Activated CD4-positive, alpha-beta T cell treated with anti-CD3 and anti-CD28 coated beads for 36 hours (primary cell): ENCODE measurements at places on chromosomes 6 and 20.

- no peak for DNase-seq
- no peak overlapping the region for H3K4me3 ChIP-seq
- no peaks in the 10 kb centered on the region for H3K4me1 ChIP-seq
- peaks cover 12% of the 10 kb centered on the region for H3K27me3 ChIP-seq
Measured at GRCh38 chr6:75849329-75850025, 100.4 kb downstream of the MYO6 start.

DNA sequence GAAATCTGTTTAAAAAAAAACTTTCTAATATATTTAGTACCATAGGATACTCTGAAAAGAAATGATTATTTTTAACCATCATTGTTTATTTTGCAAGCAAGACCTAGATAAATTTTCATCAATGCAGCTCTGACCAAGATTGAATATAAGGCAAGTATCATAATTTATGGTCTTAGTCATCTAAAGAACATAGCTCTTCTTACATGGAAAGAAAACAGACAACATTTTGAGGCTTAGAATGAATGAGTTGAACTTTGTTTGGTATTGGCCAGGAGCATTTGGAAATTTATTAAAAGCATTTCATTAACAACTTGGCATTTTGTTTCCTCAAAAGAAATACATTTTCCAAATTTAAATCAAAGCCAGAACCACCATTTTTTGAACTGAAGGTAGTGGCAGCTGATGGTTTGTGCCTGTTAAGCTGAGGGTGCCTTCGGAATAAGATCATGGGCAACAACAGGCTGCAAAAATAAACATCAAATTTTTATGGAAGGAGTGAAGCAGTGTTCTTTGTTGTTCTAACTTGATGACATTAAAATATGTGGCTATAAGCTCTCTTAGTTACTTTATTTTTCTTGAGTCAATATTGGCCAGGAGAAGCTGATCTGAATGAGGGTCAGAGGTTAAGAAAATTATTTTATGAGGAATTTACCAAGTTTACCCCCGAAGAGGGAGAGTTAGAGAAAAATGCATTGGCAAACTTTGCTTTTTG is 6.7 kb upstream of the ATXN1 start:
- DNase-seq = no peak
- H3K36me3 ChIP-seq = no peaks in the 10 kb centered on the region

DNA sequence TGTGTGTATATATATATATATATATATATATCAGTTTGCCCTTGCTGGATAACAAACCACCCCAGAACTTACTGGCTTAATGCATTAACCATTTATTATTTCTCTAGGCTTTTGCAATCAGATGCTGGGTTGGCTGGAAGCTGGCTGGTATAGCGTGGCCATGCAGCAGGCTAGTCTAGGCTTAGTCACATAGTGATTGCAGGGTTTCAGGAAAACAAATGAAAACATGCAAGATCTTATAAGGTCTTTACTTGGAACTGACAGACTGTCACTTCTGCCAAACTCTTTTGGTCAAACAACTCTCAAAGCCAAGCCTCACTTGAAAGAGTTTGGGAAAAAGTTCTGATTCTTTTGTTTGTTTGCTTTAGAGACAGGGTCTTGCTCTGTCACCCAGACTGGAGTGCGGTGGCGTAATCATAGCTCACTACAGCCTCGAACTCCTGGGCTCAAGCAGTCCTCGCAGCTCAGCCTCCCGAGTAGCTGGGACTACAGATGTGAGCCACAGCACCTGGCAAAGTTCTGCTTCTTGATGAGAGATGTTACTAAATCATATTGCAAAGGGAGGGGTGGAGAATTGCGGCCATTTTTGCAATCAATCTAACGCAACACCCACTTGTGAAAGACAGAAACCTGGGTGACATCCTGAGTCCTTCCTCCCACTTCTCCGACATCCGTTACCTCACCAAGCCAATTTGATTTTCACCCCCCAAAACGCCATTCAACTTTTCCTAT is 74.6 kb upstream of the RNF24 start:
- H3K4me3 ChIP-seq = no peak overlapping the region
- no peak overlapping the region for H3K27ac ChIP-seq
- H3K36me3 ChIP-seq = no peaks in the 10 kb centered on the region
- H3K27me3 ChIP-seq = peaks cover 8% of the 10 kb centered on the region
- DNase-seq = no peak

GRCh38 chr20:34773726-34774125 is 51.7 kb downstream of the NCOA6 start:
- H3K4me1 ChIP-seq = peaks cover 2% of the 10 kb centered on the region
- H3K27me3 ChIP-seq = no peaks in the 10 kb centered on the region
- no peak overlapping the region for H3K27ac ChIP-seq
- no peak for DNase-seq

DNA sequence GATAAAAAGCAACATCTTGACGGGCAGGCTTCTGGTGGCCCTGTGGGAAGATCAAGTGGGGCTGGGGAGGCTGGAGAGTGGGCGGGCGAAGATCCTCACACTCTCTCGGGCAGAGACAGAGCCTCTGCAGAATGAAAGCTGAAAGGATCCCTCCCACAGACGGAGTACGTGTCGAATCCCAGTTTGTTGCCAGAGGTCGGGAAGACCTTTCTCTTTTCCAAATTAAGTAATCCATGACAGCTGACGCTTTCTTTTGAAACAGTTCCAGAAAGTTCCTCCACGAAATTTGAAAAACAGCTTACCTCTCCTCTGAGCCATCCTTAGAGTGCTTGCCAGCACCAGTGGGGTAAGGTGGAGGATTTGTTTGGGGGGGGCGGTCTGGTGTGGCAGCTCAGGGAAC is 155.6 kb upstream of the SMLR1 start:
- H3K27ac ChIP-seq = no peak overlapping the region
- H3K36me3 ChIP-seq = no peaks in the 10 kb centered on the region
- no peak overlapping the region for H3K4me3 ChIP-seq
- H3K4me1 ChIP-seq = peaks cover 4% of the 10 kb centered on the region

DNA sequence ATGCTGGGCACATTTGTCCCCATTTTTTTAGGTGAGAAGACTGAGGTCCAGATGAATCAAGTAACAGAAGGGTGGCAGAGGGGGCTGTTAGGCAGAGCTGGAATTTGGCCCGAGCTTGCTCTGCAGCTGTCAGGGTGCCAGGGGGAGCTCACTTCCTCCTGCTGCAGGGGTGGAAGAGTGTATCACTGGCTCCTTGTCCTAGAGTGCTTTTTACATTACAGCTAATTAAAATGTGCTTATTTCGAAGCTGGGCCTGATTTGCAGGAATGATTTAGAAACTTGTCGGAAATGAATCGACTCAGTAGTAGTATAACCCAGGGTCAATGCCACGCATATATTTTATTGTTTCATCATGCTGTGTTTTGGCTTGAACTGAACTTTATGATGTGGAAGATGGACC is 11.1 kb downstream of the TOX2 start:
- DNase-seq = peak; percentile 41
- H3K4me1 ChIP-seq = peaks cover 59% of the 10 kb centered on the region
- no peaks in the 10 kb centered on the region for H3K36me3 ChIP-seq
- H3K4me3 ChIP-seq = peak overlapping the region; percentile 8
- no peak overlapping the region for H3K27ac ChIP-seq

GRCh38 chr20:44384423-44385027 is 29.0 kb downstream of the HNF4A start:
- H3K27me3 ChIP-seq = peaks cover 4% of the 10 kb centered on the region
- peak; percentile 93 for DNase-seq
- H3K27ac ChIP-seq = no peak overlapping the region
- peaks cover 9% of the 10 kb centered on the region for H3K4me1 ChIP-seq

DNA sequence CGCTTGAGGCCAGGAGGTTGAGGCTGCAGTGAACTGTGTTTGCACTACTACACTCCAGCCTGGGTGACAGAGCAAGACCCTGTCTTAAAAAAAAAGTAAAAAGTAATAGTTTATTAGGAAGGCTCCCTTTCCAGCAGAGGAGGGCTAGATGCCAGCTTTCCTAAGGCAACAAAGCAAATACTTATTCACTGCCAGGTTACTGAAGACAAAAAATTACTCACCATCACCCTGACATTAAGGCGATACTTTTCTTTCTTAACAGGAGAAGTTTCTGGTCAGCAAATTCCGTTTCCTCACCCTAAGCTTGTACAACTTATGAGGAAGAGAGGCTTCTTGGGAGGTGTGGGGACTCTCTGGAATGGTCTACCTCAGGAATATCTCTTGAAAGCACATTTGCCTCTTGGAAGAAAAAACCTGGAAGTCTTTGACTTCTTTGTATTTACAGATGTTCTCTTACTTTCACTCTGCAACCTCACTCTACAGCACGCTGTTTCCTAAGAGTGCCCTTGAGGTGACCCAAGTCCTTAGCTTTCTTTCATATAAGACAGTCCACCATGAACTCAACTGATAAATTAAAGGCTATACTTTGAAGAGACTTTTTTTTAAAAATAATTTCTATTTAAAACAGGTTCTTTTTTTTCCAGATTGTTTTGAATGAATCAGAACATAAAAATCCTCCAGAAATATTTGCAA is 52.9 kb upstream of the TRAF3IP2 start:
- no peak overlapping the region for H3K4me3 ChIP-seq
- H3K27me3 ChIP-seq = no peaks in the 10 kb centered on the region
- H3K27ac ChIP-seq = no peak overlapping the region
- DNase-seq = no peak

- DNase-seq = no peak
- peaks cover 15% of the 10 kb centered on the region for H3K4me1 ChIP-seq
- H3K27ac ChIP-seq = no peak overlapping the region
Measured at GRCh38 chr6:7906741-7907140, 3.8 kb downstream of the TXNDC5 start.

DNA sequence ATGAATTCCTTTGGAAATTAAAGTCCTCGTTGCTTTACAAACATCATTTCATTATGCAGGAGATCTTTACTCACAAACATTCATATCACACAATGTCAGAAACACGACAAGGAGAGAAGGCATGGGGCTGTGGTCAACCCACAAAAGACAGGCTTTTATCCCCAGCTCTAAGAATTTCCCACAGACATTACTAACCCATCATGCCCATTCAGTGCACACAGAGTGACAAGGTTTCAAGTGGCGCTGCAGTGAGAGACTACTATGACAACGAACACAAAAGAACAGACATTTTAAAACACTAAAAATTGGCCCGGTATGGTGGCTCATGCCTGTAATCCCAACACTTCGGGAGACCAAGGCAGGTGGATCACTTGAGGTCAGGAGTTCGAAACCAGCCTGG is 579.8 kb upstream of the AGPAT4 start:
- no peaks in the 10 kb centered on the region for H3K27me3 ChIP-seq
- no peak overlapping the region for H3K4me3 ChIP-seq
- no peak for DNase-seq
- H3K4me1 ChIP-seq = no peaks in the 10 kb centered on the region
- H3K36me3 ChIP-seq = no peaks in the 10 kb centered on the region

DNA sequence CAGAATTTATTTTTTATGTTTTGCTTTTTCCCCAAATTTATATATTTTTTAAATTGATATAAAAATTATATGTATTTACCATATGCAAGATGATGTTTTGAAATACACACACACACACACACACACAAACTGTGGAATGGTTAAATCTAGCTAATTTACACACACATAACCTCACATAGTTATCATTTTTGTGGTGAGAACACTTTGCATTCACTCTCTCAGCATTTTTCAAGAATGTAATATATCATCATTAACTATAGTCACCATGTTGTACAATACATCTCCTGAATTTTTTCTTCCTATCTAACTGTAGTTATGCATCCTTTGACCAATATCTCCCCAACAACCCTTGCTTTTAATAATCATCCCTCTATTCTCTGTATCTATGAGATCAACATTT is 52.2 kb downstream of the GFRAL start:
- no peaks in the 10 kb centered on the region for H3K36me3 ChIP-seq
- H3K4me1 ChIP-seq = no peaks in the 10 kb centered on the region
- no peaks in the 10 kb centered on the region for H3K27me3 ChIP-seq
- no peak overlapping the region for H3K4me3 ChIP-seq
- H3K27ac ChIP-seq = no peak overlapping the region

- H3K27ac ChIP-seq = no peak within 1 kb of the TSS
- H3K27me3 ChIP-seq = peaks cover 35% of the 10 kb centered on the region
- DNase-seq = no peak
- H3K4me1 ChIP-seq = peaks cover 14% of the 10 kb centered on the region
- H3K4me3 ChIP-seq = no peak within 1 kb of the TSS
Measured at GRCh38 chr6:36336779-36337241, at the start of gene BNIP5. Gene BNIP5 (minus strand): TSS chr6:36336888. CDS start chr6:36330690, 6,198 bp downstream.

DNA sequence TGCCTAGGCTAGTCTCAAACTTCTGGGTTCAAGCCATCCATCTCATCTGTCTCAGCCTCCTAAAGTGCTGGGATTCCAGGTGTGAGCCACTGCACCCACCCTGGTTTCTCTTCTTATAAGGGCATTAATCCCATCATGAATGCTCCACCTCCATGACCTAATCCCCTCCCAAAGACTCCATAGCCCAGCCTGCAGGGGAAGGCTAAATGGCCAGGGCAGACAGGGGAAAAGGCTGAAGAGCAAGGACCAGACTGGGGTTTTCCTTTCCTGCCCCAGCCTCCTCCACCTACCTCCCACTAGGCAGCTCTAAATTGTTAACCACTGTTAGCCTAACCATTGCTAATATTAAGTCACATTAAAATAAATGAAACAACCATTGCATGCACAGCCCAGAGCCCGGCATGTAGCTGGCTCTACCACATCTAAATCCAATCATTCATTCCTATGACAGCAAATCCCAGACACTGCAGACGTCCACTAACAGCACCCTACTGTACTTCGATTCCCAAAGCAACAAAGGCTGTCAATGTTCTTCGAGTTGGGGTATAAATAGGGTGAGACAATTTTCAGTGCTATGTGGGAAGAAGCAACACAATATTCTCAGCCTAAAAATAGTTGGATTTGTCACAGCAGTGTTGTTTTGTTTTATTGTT is 243.2 kb upstream of the ARID1B start:
- H3K27me3 ChIP-seq = no peaks in the 10 kb centered on the region
- no peaks in the 10 kb centered on the region for H3K4me1 ChIP-seq

GRCh38 chr20:16926626-16927430 is 178.7 kb downstream of the OTOR start:
- no peaks in the 10 kb centered on the region for H3K36me3 ChIP-seq
- H3K27ac ChIP-seq = no peak overlapping the region
- no peaks in the 10 kb centered on the region for H3K27me3 ChIP-seq
- no peak overlapping the region for H3K4me3 ChIP-seq
- no peaks in the 10 kb centered on the region for H3K4me1 ChIP-seq
- DNase-seq = no peak

- peaks cover 55% of the 10 kb centered on the region for H3K4me1 ChIP-seq
- DNase-seq = peak; percentile 83
- no peaks in the 10 kb centered on the region for H3K27me3 ChIP-seq
- peaks cover 82% of the 10 kb centered on the region for H3K36me3 ChIP-seq
- peak overlapping the region; percentile 96 for H3K27ac ChIP-seq
Measured at GRCh38 chr6:41936073-41936837, 5.4 kb downstream of the CCND3 start.

DNA sequence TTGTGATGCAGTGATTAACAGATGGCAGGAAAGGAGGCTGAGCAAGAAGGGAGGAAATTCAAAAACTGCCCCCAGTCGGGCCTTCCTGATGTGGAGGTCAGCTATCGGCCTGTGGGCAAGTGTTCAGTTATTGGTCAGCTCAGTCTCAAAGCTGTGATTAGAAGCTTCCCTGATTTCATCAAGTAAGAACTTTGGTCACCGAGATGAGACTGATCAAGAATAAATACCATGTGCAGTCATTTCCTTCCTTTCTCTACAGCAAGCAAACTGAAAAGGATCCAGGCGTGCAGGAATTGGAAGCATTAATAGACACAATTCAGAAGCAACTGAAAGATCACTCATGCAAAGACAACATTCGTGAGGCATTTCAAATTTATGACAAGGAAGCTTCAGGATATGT is 69.7 kb downstream of the EFHC1 start:
- H3K27me3 ChIP-seq = no peaks in the 10 kb centered on the region
- no peak for DNase-seq
- H3K36me3 ChIP-seq = no peaks in the 10 kb centered on the region
- H3K27ac ChIP-seq = no peak overlapping the region

- peaks cover 21% of the 10 kb centered on the region for H3K36me3 ChIP-seq
- DNase-seq = no peak
- H3K27me3 ChIP-seq = no peaks in the 10 kb centered on the region
- peak overlapping the region; percentile 39 for H3K27ac ChIP-seq
Measured at GRCh38 chr6:34638834-34639736, 57.5 kb downstream of the ILRUN start.
